ENCODE measurements at places on chromosomes 2 and 18.

- peak; percentile 48 for DNase-seq
These were observed 797 bp downstream of the TXNL4A start for GRCh38 chr18:79987566-79987965.

DNA sequence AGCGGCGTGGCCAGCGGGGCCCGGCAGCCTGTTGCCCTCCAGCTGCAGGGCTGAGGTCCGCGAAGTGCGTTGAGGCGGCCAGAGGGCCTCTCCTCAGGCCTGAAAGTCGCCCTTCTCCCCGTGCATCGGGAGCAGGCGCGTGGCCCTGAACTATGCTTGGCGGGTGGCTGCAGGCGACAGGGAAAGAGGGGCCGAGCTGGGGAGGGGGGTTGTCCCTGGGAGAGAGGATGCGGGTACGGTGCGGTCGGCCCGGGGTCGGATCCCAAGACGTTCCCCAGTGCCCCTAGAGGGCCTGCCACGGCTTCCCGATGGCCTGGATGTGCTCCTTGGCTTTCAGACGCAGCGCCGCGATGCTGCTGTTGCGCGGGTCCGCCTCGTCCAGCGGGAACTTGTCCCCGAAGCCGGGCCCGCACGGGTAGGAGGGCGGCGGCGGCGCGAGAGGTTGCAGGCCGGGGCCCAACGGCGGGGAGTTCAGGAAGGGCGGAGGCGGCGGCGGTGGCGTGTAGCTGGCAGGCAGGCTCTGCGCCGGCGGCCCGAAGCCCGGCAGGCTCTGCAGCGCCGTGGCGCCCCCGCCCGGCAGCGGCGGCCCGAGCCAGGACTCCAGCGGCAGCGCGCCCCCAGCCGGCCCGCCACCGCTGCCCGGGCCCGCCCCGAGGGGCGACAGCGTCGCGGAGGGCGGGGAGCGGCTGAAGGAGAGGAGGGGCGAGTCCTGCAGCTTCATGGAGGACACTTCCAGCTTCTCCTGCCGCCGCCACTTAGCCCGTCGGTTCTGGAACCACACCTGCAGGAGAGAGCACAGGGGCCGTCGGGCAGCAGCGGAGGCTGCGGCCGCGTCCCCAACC, 4.3 kb downstream of the RAX start:
- DNase-seq, result peak; percentile 31

GRCh38 chr2:15786901-15787300, 153.4 kb upstream of the MYCN start:
- no peak for DNase-seq

DNA sequence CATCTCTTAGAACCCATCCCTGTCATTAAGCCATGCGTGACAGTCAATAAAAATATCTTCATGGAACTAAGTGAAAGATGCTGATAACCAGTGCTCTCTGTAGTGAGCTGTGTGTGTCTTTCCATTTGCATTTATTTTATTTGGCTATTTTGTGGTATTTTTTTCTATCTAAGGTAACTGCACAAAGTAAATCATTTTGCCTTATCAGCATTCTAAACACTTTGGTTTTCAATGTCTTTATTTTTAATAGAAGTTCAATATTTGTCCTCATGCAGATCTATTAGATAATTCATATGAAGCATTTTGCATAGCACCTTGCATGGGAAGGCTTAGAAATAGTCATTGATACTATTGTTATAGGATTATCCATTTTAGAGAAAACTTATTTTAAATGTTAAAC, 163.6 kb upstream of the TANK start:
- DNase-seq, result no peak

DNA sequence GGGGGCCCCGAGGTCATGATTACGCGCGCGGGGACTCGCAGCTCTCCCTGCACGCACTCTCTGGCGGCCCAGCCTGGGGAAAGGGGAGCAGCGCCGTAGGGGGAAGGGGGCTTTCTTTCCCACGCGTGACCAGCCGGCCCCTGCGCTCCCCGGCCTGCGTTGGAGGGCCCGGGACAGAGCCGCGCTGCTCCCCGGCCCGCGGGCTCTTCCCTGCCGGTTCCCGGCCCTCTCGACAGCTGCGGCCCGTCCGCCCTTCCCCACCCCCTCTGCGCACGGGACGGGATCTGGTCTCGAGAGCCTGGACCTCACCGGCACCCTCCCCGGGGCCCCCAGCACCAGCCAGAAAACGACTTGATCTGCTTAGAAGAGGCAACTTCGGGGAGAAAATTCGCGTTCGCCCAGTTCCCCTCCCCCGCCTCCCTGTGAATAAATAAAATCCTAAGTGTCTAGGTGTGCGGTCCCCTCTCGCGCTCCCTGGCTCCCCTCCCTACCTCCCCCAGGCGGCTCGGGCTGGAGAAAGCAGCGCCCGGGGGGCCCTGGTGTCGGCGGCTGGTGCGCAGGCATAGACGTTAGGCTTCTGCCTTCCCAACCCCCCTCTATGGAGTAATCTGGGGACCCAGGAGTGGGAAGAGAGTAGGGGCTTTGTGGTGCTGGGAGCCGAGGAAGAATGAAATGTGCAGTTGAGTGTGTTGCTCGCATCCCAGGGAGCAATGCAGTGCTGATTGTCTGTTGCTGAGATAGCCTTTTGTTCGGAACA, 803 bp upstream of the FIGN start:
- peak; percentile 39 for DNase-seq

- DNase-seq, result no peak
These were observed 45.0 kb upstream of the ALPP start for GRCh38 chr2:232333361-232334135.

GRCh38 chr2:160484859-160485520, 8.6 kb downstream of the RBMS1 start:
- DNase-seq, result no peak

GRCh38 chr2:58067001-58067400, 20.4 kb downstream of the VRK2 start:
- DNase-seq, result no peak

GRCh38 chr2:19846030-19846429, 55.8 kb downstream of the TTC32 start:
- no peak for DNase-seq

- DNase-seq, result no peak
These were observed 1572.1 kb upstream of the LRRTM1 start for GRCh38 chr2:81876624-81877023.

DNA sequence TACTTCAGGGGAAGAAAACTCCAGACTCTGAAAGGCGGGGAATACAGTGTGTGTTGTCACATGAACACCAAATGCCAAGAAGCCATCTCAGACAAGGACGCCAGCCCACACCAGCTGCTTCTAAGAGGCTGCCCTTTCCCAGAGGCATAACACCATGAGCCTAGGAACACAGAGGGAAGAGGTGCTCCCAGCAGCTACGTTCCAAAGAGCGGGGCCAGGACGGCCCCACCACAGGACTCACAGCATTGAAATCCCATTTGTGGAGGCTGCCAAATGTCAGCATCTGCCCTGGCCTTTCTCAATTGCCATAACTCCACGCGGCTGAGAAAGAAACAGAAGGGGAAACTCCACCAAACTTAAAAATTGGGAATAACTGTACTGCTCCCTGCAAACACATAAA, 20.1 kb upstream of the ID2 start:
- no peak for DNase-seq

DNA sequence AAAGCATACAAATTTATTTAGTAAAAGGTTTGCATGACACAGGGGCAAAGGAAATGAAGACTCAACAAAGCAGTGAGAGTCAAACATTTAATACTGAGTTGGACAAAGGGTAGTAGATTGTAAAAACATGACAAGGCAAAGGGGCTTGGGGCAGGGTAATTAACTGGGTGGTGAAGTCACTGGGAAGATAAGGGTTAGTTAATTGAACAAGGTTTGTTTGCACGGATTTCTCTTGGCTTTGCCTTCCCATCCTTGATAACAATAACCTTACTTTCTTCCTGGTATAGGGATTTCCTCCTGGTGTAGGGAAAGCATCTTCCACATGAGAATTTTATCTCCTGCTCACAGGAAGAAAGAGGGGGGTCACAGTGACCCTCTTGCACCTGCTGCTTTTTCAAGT, 26.8 kb upstream of the RTTN start:
- no peak for DNase-seq

GRCh38 chr2:25252291-25253152, 84.1 kb upstream of the POMC start:
- DNase-seq, result peak; percentile 53

Measured in iris pigment epithelial cell (primary cell).